H1 (cell line): ENCODE measurements at places on chromosomes 4 and X. TPM values are rescaled to one million over a fixed set of nuclear protein-coding genes. Genes with fewer than 3 reads are reported as not detected.

The ACE2 gene
- 0.02 and 0.06 TPM in 2 replicates for polyA plus RNA-seq

The F8A2 gene
- not detected in 2 replicates for polyA plus RNA-seq

The UGT2B10 gene
- not detected in 2 replicates for polyA plus RNA-seq

The OTUD6A gene
- 0.09 and 0.27 TPM in 2 replicates for polyA plus RNA-seq

The HS6ST2 gene
- polyA plus RNA-seq: 3.9 and 5.6 TPM in 2 replicates

The FAM156A gene
- 11.7 and 16.0 TPM in 2 replicates for polyA plus RNA-seq

The NAP1L5 gene
- 0.82 and 1.3 TPM in 2 replicates for polyA plus RNA-seq

The GAGE12F gene
- not detected in 2 replicates for polyA plus RNA-seq

The CXorf49 gene
- not detected in 2 replicates for polyA plus RNA-seq

The ALPK1 gene
- polyA plus RNA-seq: 0.03 and 0.08 TPM in 2 replicates

The BRS3 gene
- polyA plus RNA-seq: not detected in 2 replicates

The TMEM131L gene
- 11.2 and 14.3 TPM in 2 replicates for polyA plus RNA-seq

The PAK3 gene
- polyA plus RNA-seq: 0.80 and 0.88 TPM in 2 replicates

The EVC gene
- 2.6 and 5.1 TPM in 2 replicates for polyA plus RNA-seq

The SSX3 gene
- polyA plus RNA-seq: not detected in 2 replicates

The SUPT20HL1 gene
- not detected in 2 replicates for polyA plus RNA-seq

The SLC25A43 gene
- polyA plus RNA-seq: 3.1 and 4.1 TPM in 2 replicates

The DCAF12L1 gene
- 0.24 and 0.27 TPM in 2 replicates for polyA plus RNA-seq

The TKTL2 gene
- not detected in 2 replicates for polyA plus RNA-seq

The HMGN5 gene
- 3.3 and 6.0 TPM in 2 replicates for polyA plus RNA-seq

The ART3 gene
- 0.13 and 0.21 TPM in 2 replicates for polyA plus RNA-seq

The ARL13A gene
- polyA plus RNA-seq: not detected in 2 replicates

The LEF1 gene
- polyA plus RNA-seq: 3.6 and 5.2 TPM in 2 replicates

The GPC4 gene
- 46.8 and 52.0 TPM in 2 replicates for polyA plus RNA-seq

The SERPINA7 gene
- polyA plus RNA-seq: not detected in 2 replicates

The SOD3 gene
- 4.9 and 10.4 TPM in 2 replicates for polyA plus RNA-seq

The RASGEF1B gene
- polyA plus RNA-seq: 1.2 and 1.6 TPM in 2 replicates

The NEIL3 gene
- polyA plus RNA-seq: 3.5 and 5.5 TPM in 2 replicates

The CXCL10 gene
- polyA plus RNA-seq: not detected in 2 replicates

The GPR173 gene
- 11.3 and 14.1 TPM in 2 replicates for polyA plus RNA-seq

The HELT gene
- 0.28 and 0.32 TPM in 2 replicates for polyA plus RNA-seq

The HSD17B11 gene
- polyA plus RNA-seq: 2.2 and 6.0 TPM in 2 replicates

The PNCK gene
- polyA plus RNA-seq: 6.3 and 13.9 TPM in 2 replicates

The SFRP2 gene
- 108 and 177 TPM in 2 replicates for polyA plus RNA-seq

The GYPA gene
- not detected in 2 replicates for polyA plus RNA-seq

The ODAM gene
- polyA plus RNA-seq: 0.21 TPM in 1 of 2 replicates, not detected in the other

The FAM47E gene
- 1.2 and 1.4 TPM in 2 replicates for polyA plus RNA-seq

The LETM1 gene
- 19.8 and 30.6 TPM in 2 replicates for polyA plus RNA-seq

The FAT1 gene
- 84.0 and 94.4 TPM in 2 replicates for polyA plus RNA-seq

The RRH gene
- 0.19 and 0.38 TPM in 2 replicates for polyA plus RNA-seq

The YY2 gene
- 0.60 and 0.71 TPM in 2 replicates for polyA plus RNA-seq

The SCRG1 gene
- polyA plus RNA-seq: not detected in 2 replicates

The RAB33A gene
- polyA plus RNA-seq: 4.1 and 4.6 TPM in 2 replicates

The DSPP gene
- not detected in 2 replicates for polyA plus RNA-seq

The F11 gene
- polyA plus RNA-seq: 0.27 and 0.55 TPM in 2 replicates

The POLA1 gene
- 4.7 and 5.6 TPM in 2 replicates for polyA plus RNA-seq

The NUDT10 gene
- 14.4 and 18.2 TPM in 2 replicates for polyA plus RNA-seq

The POU4F2 gene
- polyA plus RNA-seq: not detected in 2 replicates

The UCHL1 gene
- polyA plus RNA-seq: 1,686 and 1,717 TPM in 2 replicates
